Renal pelvis (tissue), 12 donors: ENCODE measurements at places on chromosomes 1 and 21. TPM values are rescaled to one million over a fixed set of nuclear protein-coding genes. Genes with fewer than 3 reads are reported as not detected.

DNA sequence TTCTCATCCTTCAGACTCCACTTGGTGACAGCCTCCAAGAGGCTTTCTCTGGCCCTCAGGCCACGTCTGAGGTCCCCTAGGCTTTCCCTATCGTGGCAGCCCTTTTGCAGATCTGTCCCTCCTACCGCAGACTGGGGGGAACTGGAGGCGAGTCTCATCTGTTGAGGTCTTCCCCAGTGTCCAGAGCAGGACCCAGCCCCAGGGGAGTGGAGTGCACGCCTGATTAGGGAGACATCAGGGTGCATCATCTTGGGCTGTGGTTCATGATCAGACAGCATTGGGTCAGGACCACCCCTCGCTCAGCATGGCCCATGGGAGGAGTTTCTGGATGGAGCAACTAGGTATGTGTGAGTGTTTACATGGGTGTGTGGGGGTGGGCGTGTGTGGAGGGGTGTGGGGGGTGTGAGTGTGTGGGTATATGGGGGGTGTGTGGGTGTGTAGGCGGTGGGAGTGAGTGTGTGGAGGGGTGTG, 8.5 kb upstream of the MATN1 start:
- no peak for DNase-seq

DNA sequence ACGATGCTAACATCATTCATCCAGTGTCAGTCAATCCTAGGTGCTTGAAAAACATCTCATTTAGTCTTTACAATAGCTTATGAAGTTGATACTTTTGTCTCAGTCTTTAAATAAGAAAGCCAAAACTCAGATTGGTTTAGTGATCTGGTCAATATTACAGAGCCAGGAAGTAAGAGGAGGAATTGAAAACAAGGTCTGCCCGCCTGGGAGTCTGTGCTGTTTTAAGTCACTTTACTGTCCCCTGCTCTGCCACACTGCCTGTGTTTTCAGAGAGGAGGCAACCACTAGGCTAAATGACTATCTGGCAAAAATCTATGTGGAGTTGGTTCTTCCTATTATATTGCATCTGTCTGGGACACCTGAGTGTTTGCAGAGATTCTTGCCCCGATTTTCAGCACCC, 62.3 kb downstream of the ST6GALNAC3 start:
- DNase-seq: no peak

GRCh38 chr21:41954654-41955499, 1.1 kb upstream of the C2CD2 start:
- no peak for DNase-seq

- DNase-seq: no peak
These were observed at the start of gene NCF2 for GRCh38 chr1:183590244-183591191. TSS of gene NCF2 (minus strand) at chr1:183590459. CDS start at chr1:183590329, 130 bp downstream.

The CFHR4 gene
- not detected for polyA plus RNA-seq

DNA sequence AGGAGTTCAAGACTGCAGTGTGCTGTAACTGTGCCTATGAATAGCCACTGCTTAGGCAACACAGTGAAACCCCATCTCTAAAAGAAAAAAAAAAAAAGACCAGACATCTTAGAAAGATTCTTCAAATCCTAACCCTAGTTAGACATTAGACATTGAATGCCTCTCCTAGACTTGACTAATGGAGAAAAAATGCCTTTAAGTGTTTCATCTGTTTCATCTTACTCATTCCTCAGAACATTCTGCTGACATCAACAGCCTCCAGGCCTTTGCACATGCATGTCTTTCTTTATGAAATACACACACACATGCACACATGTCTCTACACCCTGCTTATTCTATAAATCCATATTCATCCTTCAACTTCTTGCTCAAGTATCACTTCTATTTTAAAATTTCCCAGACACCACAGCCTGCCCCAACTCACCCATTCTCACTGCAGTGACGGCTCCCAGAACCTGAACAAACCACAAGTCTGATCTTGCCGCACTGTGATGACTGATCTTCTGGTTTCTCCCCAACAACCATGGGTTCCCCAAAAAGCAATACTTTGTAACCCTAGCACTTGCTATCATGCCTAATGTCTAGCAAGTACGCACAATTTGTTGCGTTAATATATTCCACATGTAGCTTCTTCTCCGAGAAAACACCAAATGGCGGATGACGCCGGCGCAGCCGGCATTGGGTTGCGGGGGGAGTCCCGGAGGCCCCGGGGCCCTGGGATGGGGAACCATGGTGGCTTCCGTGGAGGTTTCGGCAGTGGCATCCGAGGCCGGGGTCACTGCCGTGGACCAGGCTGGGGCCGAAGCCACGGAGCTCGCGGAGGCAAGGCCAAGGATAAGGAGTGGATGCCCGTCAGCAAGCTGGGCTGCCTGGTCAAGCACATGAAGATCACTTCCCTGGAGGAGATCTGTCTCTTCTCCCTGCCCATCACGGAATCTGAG, 37.4 kb downstream of the LRRC52 start:
- no peak for DNase-seq

- no peak for DNase-seq
These were observed 17.1 kb upstream of the EPHA2 start for GRCh38 chr1:16172964-16173446.

DNA sequence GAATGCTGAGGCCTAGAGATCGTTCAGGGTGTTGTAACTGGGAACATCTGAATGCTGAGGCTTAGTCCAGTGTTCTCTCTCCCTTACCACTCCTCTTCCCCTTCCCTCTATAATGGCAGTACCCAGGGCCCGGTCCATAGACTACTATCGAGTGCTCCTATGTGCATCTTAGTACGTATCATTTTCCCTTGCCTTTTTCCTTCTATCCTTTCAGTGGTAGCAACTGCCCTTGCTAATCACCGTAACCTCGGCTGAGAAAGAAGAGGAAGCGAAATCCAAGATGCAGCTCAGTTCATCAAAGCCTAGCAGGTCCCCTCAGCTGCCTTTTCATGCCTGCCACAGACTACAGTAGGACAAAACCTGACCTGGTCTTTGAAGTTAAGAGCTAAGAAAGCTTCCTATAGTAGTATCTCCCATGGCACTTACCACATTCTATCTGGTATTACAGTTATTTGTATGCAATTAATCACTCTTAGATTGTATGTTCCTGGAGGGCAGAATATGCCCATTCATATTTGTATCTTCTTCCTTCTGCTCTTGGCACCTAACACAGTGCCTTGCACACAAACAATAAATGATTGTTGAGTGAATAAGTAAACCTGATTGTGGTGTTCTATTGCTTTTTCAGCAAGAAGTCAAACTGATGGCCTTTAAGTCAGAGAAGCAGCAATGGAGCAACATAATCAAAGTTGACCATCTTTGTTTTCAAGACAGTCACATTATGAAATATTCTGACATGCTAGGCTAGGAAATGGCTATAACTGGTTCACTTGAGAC, 22.4 kb downstream of the CNIH4 start:
- DNase-seq: no peak

The ASCL5 gene
- polyA plus RNA-seq: 0.36 TPM

- no peak for DNase-seq
These were observed 20.0 kb downstream of the CACNA1E start for GRCh38 chr1:181503171-181503810.

The PGLYRP4 gene
- not detected for polyA plus RNA-seq

DNA sequence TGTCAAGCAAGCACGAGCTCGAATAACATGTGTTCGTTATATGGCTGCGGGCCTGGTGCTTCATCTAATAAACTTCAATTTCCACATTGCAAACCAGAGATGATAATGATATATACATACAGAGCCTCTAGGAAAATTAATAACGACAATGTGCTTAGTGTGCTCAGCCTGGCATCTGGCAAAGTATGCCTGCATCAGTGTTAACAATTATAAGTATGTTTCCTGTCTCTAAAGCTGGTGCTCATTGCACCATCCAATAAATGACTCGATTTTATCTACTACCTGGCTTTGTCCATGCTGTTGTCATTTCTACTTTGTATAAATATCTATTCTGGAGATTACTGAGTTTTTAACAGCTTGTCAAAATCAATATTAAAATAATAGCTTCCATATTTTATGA, 1402.6 kb downstream of the MRPL39 start:
- DNase-seq: no peak

- DNase-seq: no peak
These were observed 52.3 kb upstream of the TBX15 start for GRCh38 chr1:119040489-119040888.

GRCh38 chr21:42657676-42658319, 4.4 kb downstream of the PDE9A start:
- no peak for DNase-seq

The CFHR2 gene
- not detected for polyA plus RNA-seq

GRCh38 chr1:203686091-203686632, 59.5 kb downstream of the ATP2B4 start:
- DNase-seq: no peak

DNA sequence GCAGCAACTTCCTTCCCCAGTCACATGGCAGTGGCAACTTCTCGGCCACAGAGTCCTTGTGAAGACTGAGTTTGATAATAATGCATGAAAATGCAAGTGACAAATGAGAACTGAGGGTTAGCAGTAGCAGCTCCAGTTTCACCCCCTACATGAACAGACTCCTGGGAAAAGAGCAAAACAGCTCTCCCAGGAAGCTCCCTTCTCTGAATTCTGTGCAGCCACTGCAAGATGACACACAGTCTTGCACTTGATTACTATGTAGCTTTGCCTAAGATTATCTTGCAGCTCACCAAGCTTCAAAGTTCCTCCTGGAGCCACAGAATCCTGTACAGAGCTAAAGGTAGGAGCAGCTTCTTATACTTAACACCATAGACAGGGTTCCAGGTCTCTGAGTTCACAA, 4.7 kb downstream of the PGBD5 start:
- DNase-seq: no peak

- no peak for DNase-seq
These were observed 77.7 kb upstream of the GADD45A start for GRCh38 chr1:67607286-67607685.

The MIXL1 gene
- polyA plus RNA-seq: 0.16 TPM

DNA sequence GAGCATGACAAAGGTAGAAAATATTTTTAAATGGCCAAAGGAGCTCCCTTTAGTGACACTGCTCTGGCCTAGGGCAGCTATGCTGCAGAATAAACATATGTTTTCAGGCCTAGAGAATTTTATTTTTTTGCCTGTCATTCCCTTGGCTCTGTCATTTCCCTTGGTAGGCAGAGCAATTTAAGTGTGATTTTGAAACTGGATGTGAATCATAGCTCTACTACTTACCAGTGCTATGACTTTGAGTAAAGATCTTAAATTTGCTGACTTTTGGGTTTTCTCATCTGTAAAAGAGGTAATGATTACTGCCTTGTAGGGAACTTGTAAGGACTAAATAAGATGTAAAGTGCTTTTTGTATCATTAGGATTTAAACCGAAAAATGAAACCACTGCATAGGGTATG, 189.0 kb upstream of the ZRANB2 start:
- no peak for DNase-seq

- no peak for DNase-seq
These were observed 9.5 kb upstream of the TMEM61 start for GRCh38 chr1:54970901-54971300.

The HDAC1 gene
- 179 TPM for polyA plus RNA-seq

DNA sequence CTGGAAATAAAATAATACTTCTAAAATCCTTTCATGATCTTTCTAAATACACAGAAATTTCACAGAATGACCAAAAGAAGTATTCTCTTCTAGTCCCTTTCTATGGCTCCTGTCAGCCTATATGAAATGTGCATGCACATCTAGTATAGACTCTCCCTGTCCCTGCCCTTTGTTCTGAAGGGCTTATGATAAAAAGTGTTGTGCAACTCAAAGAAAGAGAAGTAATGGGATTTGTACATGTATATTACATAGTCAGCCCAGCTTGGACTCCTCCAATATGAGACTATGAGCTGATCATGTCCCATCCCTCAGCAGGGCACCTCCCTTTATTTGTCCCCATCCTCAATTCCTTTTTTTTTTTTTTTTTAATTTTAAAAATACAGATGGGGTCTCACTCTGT, 42.1 kb upstream of the LAX1 start:
- DNase-seq: no peak

GRCh38 chr1:79688932-79689331, 682.4 kb upstream of the ADGRL4 start:
- DNase-seq: no peak

DNA sequence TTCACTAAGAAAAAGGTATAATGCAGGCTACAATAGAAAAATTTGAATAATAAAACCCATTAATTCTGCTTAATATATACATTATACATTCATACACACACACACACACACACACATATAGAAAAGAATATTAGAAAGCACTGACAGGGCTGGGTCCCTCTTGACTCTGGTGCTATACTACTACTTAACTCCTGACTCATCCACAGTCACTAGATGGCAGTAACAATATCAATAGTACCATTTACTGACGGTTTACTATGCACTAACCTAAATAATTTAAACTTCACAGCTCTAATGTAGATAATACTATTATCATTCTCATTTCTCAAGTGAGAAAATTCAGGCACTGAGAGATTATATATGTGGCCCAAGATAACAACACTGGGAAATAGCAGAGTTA, 87.5 kb downstream of the COP1 start:
- no peak for DNase-seq

The RIMS3 gene
- 2.2 TPM for polyA plus RNA-seq

GRCh38 chr1:234725177-234726132, 115.5 kb upstream of the IRF2BP2 start:
- no peak for DNase-seq

The S100A7 gene
- polyA plus RNA-seq: 0.98 TPM

- DNase-seq: no peak
These were observed 11.8 kb downstream of the ACOT11 start for GRCh38 chr1:54559771-54560231.

The EDARADD gene
- polyA plus RNA-seq: 7.5 TPM

DNA sequence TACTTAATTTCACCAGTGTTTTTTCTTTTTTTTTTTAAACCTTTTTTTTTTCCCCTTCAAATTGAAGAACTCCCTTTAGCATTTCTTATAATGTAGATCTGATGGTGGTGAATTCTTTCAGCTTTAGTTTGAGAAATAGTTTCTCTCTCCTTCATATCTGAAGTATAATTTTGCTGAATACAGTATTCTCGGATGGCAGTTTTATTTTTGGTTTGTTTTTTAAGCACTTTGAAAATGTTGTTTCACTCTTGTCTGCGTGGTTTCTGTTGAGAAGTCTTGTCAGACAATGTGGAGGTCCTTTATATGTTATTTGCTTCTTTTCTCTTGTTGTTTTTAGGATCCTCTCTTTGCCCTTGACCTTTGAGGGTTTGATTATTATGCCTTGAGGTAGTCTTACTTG, 135.1 kb downstream of the RPS6KC1 start:
- peak; percentile 4 for DNase-seq

DNA sequence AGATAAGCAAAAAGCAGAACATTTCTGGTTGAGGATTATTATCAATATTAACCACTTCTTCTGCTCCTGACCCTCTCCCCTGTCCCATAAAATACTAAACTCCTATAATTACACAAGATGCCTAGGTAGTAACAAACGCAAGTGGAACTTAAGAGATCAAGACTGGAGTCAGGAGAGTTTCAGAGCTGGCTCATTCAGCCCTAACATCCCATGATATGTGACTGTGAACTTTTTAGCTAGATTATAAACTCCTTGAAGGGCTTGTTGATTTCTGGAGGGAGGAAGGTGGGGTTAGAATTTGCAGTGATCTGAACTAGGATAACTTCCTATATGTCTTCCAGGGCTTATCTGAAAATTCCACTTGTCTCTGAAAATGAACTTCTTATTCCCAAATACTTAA, 130.6 kb downstream of the TGFB2 start:
- DNase-seq: no peak
